ENCODE measurements at places on chromosomes 3 and 15.

GRCh38 chr3:17639765-17640164 is 102.7 kb downstream of the TBC1D5 start:
- no peak for DNase-seq

DNA sequence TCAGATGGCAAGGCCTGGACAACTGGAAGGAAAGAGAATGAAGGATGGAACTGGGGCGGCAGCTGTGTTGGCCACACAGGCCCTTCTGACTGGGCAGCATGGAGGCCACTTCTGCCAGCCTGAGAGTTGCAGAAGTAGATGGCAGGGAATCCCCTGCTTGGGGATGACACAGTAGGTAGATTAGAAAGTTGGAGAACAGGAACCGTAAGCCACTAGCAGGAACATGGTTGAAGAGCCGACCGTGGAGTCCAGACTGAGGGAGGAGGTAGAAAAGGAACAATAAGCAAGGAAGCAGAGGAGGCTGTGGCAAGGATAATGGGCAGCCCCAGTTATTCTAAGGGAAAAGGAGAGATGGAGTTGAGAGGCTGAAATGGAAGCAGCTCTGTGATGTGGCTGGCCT is 26.4 kb upstream of the ZNF774 start:
- no peak for DNase-seq

GRCh38 chr3:100125161-100125938 is 11.0 kb upstream of the FILIP1L start:
- DNase-seq: no peak

- no peak for DNase-seq
These were observed 77.9 kb upstream of the DCLK3 start for GRCh38 chr3:36842275-36842674.

- DNase-seq: no peak
These were observed 38.2 kb downstream of the CORO2B start for GRCh38 chr15:68617001-68617400.

- no peak for DNase-seq
These were observed 7.6 kb downstream of the SHF start for GRCh38 chr15:45180201-45180600.

DNA sequence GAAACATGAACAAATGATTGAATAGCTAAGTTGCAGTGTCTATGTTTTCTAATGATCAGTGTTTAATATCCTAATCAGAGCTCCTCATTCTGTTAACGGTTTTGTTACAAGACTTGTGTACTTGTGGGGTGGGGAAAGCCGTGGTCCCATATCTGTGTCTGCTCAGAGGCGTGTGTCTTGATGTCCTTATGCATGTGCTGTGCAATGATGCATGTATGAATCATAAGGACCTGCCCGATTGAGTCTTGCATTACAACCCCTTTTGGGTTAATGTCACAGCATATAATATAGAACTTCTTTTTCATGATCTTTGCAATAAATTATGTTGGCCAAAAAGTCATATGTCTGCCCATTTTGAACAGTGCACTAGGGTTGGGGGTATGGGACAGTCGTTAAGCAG is 233.4 kb downstream of the ITPR1 start:
- no peak for DNase-seq

GRCh38 chr3:197525706-197526105 is 30.1 kb downstream of the BDH1 start:
- no peak for DNase-seq

GRCh38 chr3:152243721-152244516 is 24.8 kb upstream of the MBNL1 start:
- DNase-seq: peak; percentile 91

Data from NAMALWA (cell line).